ENCODE measurements at places on chromosomes 2 and 18.
A peak's percentile ranks its signal among the peaks of the same experiment; 100 is the strongest.

- DNase-seq, result no peak
Observed at GRCh38 chr2:188367164-188367563, 75.5 kb downstream of the GULP1 start.

DNA sequence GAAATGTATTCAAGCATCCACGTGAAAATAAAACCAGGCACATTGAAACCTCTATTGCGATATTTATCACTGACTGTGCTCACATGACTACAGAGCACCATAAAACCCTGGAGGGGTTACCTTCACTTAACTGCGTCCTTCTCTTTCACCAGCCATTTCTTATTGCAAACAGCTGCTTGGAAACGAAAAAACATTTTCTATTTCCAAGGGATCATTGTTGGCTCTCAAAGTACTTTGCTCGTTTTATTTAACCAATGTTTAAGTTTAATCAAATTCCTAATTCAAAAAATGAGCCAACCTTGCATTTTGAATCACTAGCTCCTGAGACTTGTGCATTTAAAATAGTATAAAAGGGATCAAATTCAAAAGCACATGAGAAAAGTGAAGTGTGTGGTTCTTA lies 134.4 kb downstream of the OSR1 start:
- no peak for DNase-seq

DNA sequence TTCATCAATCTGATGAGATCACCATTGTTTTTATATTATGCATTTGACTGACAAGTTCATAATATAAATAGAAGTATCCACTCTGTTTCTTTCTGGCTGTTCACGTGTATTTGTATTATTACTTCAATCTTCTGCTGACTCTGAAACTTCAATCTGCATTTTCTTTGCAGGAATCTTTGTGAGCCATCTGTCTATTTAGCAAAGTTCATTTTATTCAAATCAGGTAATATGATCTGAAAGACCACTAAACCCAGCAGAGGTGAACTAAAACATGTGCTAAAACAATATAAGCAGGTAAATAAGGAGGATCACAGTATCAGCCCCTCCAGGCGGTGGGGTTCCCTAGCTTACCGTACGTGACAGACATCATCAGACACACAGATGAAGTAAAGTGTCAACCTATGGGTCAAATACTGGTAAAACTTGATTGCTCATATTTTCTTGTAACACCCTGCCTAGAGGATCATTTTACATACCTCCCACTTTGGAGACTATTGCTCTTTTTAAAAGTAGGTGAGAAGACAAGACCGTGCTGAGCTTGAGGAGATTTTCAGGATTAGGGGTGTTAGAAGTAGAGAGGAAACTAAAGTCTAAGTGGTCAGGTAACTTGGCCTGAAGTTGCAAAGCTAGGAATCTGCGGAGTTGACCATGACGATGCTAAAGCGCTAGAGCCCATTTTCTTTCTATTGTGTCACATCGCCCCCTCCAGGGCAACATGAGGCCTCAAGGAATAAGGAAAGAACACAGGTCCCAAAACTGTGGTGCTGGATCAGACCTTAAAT lies 9.0 kb downstream of the DTNB start:
- DNase-seq, result peak; percentile 54

GRCh38 chr2:241399941-241400922 lies 44.1 kb downstream of the FARP2 start:
- no peak for DNase-seq

DNA sequence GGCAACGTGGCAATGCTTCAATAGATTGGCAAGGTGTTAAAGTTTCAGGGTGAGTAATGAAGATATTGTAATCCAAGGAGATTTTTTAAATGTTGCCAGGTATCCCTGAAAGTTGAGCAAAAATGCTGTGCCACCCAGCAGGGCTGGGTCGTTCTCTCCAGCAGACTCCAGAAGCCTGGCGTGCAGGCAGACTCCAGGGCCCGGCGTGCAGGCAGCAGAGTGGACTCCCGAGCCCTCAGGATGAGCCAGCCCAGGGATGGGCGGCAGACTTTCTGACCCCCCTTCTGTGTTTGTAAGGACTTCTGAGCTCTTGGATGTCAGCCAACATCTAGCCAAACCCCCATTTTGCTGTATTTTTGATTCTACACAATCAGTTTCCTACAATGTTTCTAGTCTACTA lies 289.1 kb downstream of the ZNF516 start:
- DNase-seq, result no peak

DNA sequence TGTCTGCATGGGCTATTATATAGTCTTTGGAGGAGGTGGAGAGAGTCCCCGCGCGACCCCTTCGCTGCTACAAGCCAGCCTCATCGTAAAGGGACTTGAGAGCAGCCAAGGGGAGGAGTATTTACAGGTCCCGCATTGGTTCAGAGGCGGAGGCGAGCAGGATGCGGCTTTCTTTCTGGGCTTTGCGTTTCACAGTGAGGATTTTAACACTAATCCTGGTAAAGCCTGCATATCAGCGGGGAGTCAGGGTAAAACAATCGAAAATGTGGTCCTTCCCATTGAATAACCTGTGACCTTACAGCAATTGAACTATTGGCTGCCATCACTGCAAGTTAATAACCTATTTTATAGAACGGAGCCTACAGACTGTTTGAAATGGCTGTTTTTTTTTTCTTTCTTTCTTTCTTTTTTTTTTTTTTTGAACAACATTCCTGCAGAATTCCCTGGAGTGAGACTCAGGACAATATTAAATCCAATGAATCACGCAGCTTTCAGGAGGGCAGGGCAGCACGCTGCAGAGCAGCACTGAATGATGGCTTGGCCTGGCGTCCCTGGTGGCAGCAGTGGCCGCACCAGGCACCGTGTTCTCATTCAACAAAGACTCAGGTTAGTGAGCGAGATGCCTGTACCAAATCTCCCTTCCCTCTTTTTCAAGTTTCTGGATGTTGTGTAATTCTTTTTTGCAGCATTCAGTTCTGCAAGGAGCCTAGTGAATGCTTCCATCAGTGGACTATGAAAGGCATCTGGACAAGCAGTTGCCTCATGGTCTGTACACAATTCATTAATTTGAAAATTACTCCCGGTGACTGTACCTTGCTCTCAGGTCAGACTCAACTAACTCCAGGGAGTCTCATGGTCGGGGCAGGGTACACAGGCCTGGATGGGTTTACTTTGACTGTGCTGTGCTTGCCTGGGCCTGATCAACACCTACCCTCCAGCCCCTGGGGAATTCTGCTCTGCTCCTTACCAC lies 19.8 kb downstream of the SMIM21 start:
- DNase-seq, result no peak

DNA sequence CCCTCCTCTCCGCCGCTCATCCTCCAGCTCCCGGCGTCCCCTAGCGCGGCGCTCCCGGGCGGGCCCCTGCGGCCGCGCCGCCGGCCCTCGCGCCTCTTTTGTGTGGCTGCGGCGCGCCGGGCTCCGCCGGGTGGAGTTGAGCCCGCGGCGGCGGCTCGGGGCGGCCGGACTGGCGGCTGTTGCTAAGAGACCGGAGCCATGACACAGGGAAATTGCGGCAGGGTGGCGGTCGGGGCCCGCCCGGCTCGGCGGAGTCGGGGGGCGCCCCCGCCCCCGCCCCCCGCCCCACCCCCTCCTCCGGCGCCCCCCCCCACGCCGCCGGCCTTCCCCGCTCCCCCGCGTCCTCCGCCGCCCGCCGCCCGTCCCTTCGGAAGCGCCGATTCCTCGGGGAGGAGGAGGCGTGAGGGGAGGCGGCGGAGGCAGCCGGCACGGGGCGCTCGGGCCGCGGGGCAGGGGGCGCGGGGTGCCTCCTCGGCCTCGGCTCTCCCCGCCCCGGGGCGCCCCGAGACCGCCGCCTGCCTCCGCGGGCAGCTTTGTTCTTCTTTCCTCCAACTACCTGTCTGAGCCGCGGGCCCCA lies at the start of gene TMEM200C:
Gene TMEM200C (minus strand): TSS at position 224 of the 577 bp plus-strand sequence. CDS start 3,459 bp downstream, outside the sequence.
- no peak for DNase-seq

- DNase-seq, result no peak
Observed at GRCh38 chr2:220847006-220847405, 725.1 kb downstream of the EPHA4 start.

- DNase-seq, result no peak
Observed at GRCh38 chr2:128320906-128321771, 2.5 kb upstream of the HS6ST1 start.

DNA sequence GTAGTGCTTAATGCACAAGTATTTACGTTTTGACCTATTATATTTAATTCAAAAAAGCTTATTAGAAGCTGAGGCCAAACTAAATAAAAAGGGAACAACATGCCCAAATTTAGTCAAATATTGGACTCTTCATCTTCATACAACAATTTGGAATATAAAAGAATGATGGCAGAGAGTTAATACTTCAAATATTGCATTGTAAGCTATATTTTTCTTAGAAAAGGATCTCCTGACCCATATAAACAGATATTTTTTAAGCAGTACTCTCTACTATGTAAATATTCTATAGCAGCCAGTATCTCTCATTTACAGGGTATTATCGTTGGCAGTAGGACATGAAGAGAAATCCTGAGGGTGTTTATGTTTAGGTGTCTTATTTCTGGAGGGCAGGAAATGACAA lies 531.2 kb downstream of the NYAP2 start:
- DNase-seq, result peak; percentile 2

- no peak for DNase-seq
Observed at GRCh38 chr2:26020231-26020640, 13.6 kb upstream of the RAB10 start.

DNA sequence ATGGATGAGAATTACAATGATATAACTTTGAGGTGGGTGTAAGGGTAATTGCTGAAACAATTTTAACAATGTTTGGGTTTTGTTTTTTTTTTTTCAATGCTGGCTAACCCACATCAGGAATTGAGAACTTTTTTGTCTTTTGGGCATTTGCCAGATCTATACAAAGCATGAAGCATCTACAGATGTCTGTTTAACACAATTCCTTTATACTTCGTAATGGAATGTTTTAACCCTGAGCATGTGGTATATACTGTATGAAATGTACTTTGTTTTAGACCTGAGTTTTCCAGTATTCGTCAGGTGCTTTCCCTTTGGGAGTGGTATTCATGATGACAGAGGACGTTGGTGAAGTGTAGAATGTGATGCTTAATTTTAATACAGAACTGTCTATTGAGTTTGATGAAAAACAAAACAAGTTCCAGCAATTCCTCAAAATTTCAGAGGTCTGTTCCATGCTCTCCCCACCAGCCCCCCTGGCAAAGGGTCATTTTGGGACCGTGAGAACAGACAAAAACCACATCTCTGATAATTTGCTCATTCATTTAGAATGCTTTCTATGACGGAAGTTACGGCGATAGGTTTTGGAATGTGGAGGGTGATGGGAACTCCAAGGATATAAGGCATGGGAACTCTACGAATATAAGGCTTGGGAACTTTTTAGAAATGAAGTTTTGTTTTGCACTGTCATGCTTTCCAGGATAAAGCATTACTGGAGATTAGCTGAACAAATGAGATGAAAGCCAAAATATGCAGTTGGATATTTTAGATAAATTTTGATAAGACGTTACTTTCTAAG lies 14.1 kb downstream of the LIMS1 start:
- no peak for DNase-seq

GRCh38 chr18:48609820-48610815 lies 71.3 kb downstream of the CTIF start:
- no peak for DNase-seq

- DNase-seq, result no peak
Observed at GRCh38 chr2:224574423-224575084, 10.6 kb downstream of the CUL3 start.

GRCh38 chr2:151841047-151841424 lies 12.8 kb upstream of the ARL5A start:
- DNase-seq, result no peak

GRCh38 chr2:217248312-217248935 lies 388.6 kb upstream of the TNP1 start:
- no peak for DNase-seq

DNA sequence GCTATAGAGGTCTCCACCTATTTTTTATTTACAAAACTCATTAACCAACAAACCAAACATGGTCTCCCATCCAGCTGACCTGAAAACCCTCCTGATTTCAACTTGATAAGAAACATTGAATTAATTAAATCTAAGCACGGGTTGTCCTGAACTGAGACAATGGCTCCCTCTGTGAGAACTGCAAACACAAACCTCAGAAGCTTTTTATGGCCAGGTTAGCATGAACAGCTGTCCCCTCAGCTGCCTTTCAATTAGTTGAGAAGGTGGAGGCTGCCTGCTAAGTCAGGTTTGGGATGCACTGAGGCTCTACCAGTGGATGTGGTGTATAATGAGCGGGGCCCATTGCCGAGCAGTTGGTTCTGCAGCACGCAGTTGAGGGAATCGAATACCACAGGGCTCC lies 258.5 kb upstream of the DDX18 start:
- no peak for DNase-seq

DNA sequence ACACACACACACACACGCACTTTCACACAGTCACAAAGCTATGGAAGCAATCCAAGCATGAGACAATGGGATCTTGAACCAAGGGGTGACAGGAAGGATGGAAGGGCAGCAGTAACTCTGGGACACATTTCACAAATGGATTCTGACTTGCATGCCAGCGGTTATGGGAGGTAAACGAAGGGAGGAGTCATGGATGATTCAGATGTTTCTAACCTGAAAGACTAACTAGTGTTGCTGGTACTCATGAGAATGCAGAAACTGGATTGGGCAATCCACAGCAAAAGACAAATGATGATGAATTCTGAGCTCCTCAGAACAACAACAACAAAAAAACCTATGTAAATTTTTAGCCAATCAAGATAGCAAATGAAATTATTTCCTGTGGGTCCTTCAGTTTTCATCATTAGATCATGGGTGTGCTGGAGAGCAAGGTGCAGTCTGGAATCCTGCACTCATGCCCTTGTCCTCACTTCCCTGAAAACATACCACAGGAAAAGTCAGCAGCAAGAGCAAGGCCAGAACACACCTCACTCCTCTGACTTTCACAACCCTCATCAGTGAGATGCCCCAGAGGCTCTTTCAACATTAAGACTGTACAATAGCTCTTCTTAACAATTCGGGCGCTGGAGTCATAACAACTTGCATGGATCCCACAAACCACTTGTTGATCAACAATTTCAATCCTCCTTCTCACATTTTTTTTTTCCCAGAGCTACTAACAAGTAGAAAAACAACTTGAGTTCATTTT lies 32.6 kb downstream of the ABCA12 start:
- DNase-seq, result peak; percentile 8

DNA sequence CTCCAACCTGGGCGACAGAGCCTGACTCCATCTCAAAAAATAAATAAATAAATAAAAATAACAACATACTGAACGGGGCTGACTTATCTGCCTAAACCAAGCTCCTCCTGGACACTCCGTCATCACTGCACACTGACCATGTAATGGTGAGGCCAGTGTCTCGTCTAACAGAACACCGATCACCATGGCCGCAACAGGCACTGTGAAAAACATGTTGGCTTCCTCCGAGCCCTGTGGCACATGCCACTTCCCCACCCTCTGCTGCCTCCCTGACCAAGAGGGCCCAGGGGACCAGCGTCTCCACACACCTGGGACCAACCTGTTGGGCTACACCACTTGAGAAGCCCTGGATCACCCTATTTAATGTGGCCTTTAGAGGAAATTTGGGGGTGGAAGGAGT lies 33.9 kb downstream of the ZNF516 start:
- DNase-seq, result no peak

- peak; percentile 57 for DNase-seq
Observed at GRCh38 chr2:70087702-70088597, 673 bp downstream of the PCBP1 start.

- no peak for DNase-seq
Observed at GRCh38 chr2:170651624-170652325, 63.4 kb upstream of the SP5 start.

Measured in HTR-8/SVneo (cell line).